ENCODE measurements at places on chromosomes 6 and 20.

DNA sequence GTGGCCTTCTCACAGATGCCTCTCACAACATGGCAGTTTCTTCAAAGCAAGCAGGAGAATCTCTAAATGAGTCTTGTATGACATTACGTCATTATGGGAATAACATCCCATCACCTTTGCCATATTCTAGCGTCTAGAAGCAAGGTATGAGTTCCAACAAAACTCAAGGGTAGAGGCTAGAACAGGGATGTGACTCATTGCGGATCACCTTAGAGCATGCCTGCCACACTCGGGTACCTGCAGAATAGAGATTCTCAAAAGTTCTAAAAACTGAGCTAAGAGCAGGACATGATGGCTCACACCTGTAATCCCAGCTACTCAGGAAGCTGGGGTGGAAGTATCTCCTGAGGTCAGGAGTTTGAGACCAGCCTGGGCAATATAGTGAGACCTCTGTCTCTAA is 182.8 kb downstream of the SLC16A10 start:
- DNase-seq, result no peak

DNA sequence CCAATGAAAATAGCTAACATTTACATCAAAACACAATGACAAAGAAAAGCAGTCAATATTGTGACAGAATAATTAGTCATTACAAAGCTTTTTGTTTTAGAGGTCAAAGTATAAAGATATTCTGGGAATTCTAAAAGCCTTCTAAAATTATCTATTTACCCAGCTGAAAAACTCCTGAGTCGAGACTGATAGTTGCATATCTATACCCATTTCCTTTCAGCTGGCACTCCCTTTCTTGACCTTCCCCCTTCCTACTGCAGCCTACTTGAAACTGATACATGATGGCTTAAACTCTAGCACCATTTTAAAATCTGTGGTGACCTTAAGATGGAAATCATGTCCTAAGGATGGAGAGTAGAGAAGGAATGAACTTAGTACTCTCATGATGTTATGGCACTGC is 38.6 kb downstream of the LMBRD1 start:
- no peak for DNase-seq

- DNase-seq, result no peak
These were observed 105.0 kb downstream of the CD109 start for GRCh38 chr6:73800997-73801396.

- DNase-seq, result no peak
These were observed 3.9 kb upstream of the SULF2 start for GRCh38 chr20:47789081-47789763.

GRCh38 chr20:644692-645317 is 8.2 kb downstream of the SRXN1 start:
- DNase-seq, result no peak

DNA sequence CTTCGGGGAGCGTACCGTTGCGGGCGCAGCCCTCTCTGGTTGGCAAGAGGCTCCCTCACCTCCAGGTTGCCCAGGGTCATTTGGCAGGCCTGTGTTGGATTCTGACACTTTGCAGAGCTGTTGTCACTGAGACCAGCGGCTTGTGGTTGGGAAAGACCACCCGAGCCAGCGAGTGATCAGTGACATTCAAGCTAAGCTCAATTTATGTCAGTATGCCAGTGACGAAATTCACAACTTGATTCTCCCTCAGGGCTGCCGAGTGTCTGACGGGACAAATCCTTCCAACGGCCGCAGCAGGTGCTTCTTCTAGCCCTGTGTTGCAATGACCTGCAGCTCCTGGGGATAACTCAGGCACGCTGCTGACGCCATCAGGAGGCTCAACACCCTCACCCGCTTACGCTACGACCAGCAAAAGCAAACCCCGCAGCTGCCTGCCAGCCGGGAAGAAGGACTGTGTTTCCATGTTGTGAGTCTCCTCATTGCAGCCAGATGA is 16.9 kb upstream of the SLC22A2 start:
- no peak for DNase-seq

DNA sequence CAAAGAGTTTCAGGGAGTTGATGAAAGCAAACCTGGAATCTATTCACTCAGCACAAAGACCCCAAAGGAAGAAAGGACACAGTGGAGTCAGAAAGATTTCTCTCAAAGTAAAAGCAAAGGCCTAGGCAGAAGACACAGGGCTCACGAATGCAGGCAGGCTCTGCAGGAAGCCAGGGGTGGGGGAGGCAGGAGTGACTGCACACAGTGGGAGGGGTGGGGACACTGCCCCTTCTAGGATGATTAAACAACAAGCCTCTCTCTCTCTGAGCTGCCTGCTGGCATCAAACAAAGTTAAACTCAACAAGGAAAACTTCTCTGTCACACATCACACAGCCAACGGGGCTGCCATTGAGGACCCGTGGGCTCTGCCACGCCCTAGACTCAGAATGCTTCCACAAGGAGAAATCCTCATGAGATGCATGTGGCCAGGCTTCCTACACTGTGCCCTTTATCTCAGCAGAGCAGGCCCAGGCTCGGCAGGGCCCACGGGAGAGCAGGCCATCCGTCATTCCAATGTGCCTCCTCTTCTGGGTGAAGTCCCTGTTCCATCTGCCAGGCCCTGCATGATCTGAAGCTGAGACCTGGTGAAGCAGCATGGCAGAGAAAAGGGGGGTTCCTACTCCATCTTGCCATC is 70.1 kb downstream of the RAMACL start:
- DNase-seq, result no peak

DNA sequence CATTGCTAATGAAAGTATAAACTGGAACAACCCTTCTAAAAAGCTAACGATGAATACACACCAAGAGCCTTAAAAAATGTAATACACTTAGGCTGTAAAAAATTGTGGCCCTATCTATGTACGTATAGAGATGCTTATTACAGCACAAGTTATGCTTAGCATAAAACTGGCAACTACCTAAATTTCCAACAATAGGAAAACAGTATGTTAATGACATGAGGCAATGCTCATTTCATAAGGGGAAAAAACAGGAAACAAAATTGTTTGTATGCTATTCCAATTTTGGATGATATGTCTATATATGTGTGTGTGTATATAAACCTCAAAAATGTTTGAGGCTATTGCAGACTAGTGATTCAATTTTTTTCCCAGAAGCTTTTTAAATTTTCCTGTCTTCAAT is 82.5 kb downstream of the DTNBP1 start:
- no peak for DNase-seq

GRCh38 chr20:12211361-12211760 is 293.7 kb downstream of the BTBD3 start:
- no peak for DNase-seq

GRCh38 chr20:35014537-35014936 is 58.9 kb downstream of the MYH7B start:
- no peak for DNase-seq

DNA sequence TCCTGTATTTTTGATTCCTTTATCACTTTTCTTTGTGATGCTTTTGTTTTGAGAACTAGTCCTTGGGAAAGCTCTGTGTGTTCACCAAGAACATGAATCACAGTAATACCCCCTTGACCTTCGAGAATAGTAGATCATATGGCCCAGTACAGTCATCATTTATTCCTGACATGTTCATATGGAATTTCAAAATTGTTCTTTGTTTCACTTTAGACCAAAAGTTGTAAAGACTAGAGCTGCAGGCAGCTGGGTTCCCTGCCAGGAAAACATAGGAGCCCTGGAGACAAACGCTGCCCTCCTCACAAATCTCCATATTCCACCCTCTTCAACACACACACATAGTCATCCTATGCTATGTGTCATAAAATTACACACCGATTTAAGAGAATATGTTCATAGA is 621.2 kb upstream of the EYS start:
- no peak for DNase-seq

GRCh38 chr6:158040051-158040803 is 58.6 kb downstream of the SYNJ2 start:
- DNase-seq, result no peak

GRCh38 chr6:8170245-8170644 is 67.9 kb upstream of the EEF1E1 start:
- DNase-seq, result no peak

- DNase-seq, result no peak
These were observed at the start of gene MTCH1 for GRCh38 chr6:36985808-36986703. MTCH1 (minus strand) TSS chr6:36986196; CDS start chr6:36986173, 23 bp downstream.

- DNase-seq, result no peak
These were observed 1021.3 kb downstream of the HACE1 start for GRCh38 chr6:103838457-103838856.

Data from NCI-H524 treated with DMSO at 0.1 percent for 48 hours (cell line).